ENCODE measurements at places on chromosomes 11 and 22.
A peak's percentile ranks its signal among the peaks of the same experiment; 100 is the strongest.

DNA sequence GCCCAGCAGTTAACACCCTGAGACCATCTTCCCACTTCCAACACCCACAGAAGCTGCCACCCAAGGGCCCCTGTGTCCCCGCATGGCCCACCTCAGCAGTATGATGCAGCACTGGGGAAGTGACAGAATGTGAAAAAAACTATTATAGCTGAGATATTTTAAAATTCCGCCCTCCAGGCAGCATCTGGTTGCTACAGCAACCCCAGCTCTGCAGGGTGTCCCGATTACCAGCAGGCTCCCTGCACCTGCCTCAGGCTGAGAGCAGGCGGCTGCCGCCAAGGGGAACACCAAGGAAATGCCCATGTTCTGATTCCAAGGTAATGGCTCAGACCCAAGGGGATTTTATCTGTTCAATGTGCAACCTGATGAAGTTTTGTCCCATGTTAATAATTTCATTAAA is 10.5 kb upstream of the TMEM121B start:
- DNase-seq = no peak

DNA sequence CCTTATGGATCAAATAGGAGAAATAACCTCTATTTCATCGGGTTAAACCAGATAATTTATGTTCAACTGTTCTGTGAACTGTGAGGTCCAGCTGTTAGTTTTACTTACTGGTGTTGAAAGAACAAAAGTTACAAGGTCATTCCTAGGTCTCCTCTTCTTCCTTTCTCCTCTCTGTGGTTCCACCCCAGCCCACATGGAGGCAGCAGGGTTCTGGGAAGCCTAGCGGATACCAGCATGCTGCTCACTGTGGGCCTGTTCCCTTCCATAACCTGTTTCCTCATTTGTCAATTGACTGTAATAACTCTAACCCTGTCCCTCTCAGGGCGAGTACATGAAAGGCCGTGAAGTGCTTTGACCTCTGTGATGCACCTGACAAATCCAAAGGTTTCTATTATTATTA is 27.8 kb downstream of the RELT start:
- peak; percentile 82 for DNase-seq

GRCh38 chr11:103970701-103971249 is 65.7 kb upstream of the DDI1 start:
- DNase-seq = no peak

- DNase-seq = peak; percentile 59
Observed at GRCh38 chr11:89490981-89491690, at the start of gene NOX4. TSS of gene NOX4 (minus strand) at chr11:89491375. CDS start at chr11:89491246, 129 bp downstream.

DNA sequence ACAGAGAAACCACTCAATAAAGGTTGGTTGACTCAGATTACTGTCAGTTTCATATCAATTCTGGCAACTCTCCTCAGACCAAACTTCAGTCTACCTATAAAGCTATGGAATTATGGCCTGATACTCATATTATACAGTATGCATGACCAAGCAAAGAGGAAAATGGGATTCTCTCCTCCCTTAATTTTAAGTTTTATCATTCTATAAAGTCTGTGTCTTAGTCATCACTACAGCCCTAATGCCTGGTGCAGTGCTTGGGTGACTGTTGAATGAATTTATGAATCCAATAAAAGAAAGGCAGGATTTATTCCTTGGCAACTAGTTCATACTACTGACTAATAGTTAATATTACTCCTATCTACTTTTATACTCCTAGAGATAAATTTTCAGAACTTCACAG is 37.6 kb upstream of the GRAMD1B start:
- no peak for DNase-seq

DNA sequence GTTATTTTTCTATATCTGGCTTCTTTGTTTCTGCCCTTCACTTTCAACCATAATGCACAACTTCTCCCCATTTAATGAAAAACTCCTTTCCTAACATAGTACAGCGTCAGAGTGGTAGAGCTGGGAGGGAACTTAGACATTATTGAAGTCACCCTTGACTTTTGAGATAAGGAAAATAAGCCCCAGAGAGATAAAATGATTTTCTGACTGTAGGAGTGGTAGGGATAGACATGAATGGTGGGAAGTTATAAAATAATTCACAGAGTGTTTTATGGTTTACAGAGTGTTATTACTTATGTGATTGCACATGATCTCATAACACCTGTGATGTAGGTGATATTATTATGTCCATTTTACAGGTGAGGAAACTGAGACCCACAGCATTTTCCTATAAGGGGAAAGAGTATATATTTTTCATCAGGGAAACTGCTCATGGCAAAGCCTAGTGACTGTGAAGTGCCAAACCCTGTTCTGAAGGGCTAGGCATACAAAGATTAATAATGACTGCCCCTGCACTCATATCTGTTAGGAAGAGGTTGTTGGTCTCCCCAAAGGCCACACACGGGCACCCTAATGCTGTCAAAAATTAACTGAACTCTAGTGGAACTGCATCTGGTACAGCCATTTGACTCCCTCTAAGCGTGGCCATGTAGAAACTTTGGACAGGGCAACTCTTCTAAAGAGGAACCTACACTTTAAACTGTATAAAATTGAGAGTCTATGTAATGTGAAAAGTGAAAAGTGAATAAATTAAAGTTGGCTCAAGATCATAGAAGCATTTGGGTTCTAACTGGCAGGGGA is 61.1 kb upstream of the PICALM start:
- no peak for DNase-seq

GRCh38 chr11:35030716-35031213 is 108.2 kb upstream of the CD44 start:
- DNase-seq = peak; percentile 81

GRCh38 chr11:18468961-18469360 is 13.3 kb downstream of the LDHAL6A start:
- no peak for DNase-seq

DNA sequence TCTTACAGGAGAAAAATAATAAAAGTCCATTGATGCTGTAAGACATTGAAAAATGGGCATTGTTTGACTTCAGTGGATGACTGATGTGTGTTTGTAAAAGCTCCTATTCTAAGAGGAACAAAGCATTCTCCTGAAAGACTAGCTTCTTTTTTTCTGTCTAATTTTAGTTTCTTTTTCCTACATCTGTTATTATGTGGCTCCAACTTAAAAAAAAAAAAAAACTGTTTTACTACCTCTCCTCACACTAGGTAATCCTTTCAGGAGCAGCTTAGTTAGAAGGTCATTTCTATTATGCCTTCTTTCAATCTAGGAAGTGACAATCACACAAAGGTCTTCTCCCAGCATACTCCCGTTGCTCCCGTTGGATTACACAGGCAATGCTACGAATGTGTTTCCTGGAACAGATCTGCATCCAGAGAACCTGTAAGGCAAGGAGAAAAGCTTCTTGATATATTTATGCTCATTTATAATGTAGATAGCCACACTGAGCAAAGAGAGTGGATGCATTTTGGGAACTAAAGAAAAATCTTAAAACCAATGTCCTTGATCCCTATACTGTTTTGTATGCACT is 595.1 kb upstream of the CCDC179 start:
- DNase-seq = no peak

DNA sequence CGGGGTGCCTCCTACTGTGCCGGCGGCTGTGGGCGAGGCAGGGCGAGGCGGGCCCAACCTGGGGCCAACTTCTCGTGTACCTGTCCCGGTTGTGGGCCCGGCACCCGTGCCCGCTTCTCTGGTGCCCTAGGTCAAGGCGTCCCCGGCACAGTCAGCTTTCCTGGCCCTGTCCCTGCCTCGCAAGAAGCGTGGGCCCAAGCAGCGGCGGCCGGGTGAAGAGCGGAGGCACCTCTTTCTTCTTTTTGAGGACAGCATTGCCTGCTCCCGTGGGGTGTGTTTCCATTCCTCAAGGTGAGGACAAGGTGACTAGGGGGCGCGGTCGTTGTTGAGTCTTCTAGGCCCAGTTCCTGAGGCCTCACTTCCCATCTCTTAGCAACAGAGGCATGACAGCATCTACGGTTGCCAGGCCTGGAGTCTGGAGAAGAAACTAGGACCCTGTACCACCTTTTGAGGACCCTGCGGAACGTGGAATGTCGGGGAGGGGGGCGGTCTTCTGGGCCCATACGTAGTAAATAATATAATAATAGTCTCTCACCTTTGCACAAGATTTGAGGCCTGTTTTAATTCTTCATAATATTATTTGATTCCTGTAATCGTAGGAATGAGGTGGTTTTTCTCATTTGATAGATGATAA is 418 bp downstream of the ACO2 start:
- peak; percentile 14 for DNase-seq

- DNase-seq = no peak
Observed at GRCh38 chr11:35143297-35144135, 4.5 kb downstream of the CD44 start.

DNA sequence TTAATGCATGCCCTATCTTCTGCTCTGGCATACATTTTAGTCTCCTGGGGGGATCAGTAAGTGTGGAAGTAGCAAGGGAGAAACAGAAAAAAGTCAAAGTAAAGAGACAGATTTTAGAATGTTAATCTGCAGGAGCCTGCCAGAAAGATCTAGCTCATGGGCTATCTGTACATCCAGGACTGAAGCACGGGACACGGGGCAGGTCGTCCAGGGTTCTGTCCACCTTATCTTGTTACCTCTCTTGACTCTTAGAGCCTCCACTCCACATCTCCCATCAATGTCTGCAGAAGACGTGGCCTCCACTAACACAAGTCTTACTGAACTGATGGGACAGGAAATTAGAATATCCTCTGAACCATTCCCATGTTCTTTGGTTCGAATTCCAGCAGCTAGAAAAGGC is 1.7 kb upstream of the SLC43A3 start:
- DNase-seq = no peak

Data from GM03348 (cell line).